ENCODE measurements at places on chromosomes 16 and 17.

DNA sequence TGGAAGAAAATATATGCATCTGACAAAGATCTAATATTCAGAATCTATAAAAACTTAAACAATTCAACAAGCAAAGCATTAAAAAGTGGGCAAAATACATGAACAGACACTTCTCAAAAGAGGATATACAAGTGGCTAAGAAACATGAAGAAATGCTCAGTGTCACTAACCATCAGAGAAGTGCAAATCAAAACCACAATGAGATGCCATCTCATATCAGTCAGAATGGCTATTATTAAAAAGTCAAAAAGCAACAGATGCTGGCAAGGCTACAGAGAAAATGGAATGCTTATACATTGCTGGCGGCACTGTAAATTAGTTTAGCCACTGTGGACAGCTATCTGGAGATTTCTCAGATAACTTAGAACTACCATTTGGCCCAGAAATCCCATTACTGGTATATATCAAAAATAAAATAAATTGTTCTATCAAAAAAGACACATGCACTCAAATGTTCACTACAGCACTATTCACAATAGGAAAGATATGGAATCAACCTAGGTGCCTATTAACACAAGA lies 179.5 kb downstream of the PCTP start:
- no peaks in the 10 kb centered on the region for H3K27me3 ChIP-seq
- no peak overlapping the region for H3K27ac ChIP-seq
- H3K4me1 ChIP-seq, result no peaks in the 10 kb centered on the region
- H3K36me3 ChIP-seq, result no peaks in the 10 kb centered on the region

GRCh38 chr16:24174957-24175356 lies 81.2 kb upstream of the CACNG3 start:
- H3K4me1 ChIP-seq, result no peaks in the 10 kb centered on the region
- H3K27ac ChIP-seq, result no peak overlapping the region
- H3K27me3 ChIP-seq, result no peaks in the 10 kb centered on the region
- DNase-seq, result no peak
- no peaks in the 10 kb centered on the region for H3K36me3 ChIP-seq

- H3K4me3 ChIP-seq, result no peak overlapping the region
- H3K36me3 ChIP-seq, result no peaks in the 10 kb centered on the region
- no peaks in the 10 kb centered on the region for H3K27me3 ChIP-seq
- peak; percentile 40 for DNase-seq
- no peaks in the 10 kb centered on the region for H3K4me1 ChIP-seq
Observed at GRCh38 chr17:43613917-43614316, 47.8 kb downstream of the MEOX1 start.

GRCh38 chr17:77916703-77917481 lies 41.6 kb upstream of the TNRC6C start:
- no peak for DNase-seq
- no peak overlapping the region for H3K4me3 ChIP-seq
- no peaks in the 10 kb centered on the region for H3K36me3 ChIP-seq
- no peaks in the 10 kb centered on the region for H3K4me1 ChIP-seq
- H3K27ac ChIP-seq, result no peak overlapping the region

DNA sequence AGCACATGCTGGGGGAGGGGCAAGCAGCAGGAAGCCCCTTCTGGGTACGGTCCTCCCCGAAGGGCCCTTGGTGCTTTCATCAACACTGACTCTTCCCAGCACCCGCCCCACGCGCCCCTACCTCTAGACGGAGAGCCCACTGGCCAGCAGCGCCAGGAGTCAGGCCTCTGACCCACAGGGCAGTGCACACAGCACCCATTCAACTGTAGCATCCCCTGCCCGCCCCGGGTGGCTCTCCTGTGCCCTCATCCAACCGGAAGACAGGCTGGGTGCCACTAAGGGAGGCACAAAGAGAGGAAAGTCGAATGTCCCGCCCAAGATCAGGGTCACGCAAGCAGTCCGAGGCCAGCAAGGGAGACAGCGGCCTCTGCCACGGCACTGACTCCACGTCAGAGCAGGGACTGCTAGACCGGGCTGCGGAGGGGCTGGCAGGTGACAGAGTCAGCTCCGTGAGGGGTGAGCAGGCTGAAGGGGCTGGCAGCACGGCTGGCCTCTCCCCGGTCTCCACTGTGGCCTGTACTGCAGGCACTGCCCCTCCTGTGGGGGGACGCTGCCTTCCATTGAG lies 9.8 kb downstream of the MSRB1 start:
- H3K27me3 ChIP-seq, result no peaks in the 10 kb centered on the region
- H3K36me3 ChIP-seq, result peaks cover 17% of the 10 kb centered on the region
- H3K4me3 ChIP-seq, result no peak overlapping the region
- H3K4me1 ChIP-seq, result peaks cover 3% of the 10 kb centered on the region
- DNase-seq, result no peak
- H3K27ac ChIP-seq, result no peak overlapping the region

- no peak for DNase-seq
- H3K27me3 ChIP-seq, result no peaks in the 10 kb centered on the region
- no peak overlapping the region for H3K27ac ChIP-seq
- no peak overlapping the region for H3K4me3 ChIP-seq
Observed at GRCh38 chr16:57898961-57899360, 72.0 kb downstream of the CNGB1 start.

DNA sequence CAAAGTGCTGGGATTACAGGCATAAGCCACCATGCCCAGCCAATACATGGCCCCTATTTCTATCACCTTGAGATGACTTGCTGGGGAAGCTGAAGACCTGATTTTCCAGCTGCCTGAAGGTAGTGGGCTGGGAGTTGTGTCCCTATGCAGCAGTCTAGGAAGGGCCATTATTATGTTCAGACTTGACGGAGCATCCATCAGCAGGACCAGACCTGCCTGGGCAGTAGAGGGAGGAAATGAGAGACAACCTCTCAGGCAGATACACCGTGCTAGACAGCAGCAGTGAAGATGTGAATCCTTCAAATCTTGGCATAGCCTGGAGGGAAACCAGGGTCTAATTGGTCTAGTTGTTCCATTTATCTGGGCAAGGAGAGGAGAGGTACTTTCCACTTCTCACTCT lies 35.6 kb upstream of the PHOSPHO1 start:
- no peak overlapping the region for H3K27ac ChIP-seq
- DNase-seq, result no peak
- no peak overlapping the region for H3K4me3 ChIP-seq
- H3K27me3 ChIP-seq, result no peaks in the 10 kb centered on the region

DNA sequence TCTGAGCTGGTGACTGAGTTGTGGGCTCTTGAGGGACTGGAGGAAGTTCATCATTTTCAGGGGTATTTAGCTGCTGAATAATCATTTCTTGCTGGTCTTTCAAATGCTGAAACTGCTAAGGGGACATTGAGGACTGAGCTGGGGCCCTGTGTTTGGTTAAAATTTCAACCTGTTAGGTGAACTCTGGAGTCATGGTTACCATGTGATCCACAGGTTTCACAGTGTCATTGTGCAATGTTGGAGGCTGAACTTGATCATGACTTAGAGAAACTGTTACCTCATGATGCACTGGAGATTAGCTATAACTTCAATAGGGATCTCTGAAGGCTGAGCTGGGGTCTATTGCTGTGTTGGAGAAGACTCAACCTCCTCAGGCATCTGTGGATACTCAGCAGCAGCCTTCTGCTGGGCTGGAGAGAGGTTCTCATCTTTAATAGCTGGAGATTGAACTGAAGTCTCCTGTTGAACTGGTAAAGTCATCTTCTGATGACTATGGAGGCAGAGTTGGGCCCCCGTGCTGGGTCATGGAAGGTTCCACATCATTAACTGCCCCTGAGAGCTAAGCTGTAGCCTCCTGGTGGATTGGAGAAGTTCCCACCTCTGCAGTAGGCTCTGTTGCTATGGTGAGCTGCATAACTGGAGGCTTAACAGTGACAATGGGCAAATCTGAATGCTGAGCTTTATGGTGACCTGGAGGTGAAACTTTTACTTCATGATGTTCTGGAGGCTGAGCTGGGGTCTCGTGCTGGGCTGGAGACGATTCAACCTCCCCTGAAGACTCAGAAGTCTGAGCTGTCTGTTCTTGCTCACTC lies 15.2 kb downstream of the RDM1 start:
- no peak overlapping the region for H3K27ac ChIP-seq
- H3K36me3 ChIP-seq, result no peaks in the 10 kb centered on the region
- H3K27me3 ChIP-seq, result no peaks in the 10 kb centered on the region
